ENCODE measurements at places on chromosomes 4 and X. TPM values are rescaled to one million over a fixed set of nuclear protein-coding genes. Genes with fewer than 3 reads are reported as not detected.

PF4V1 gene
- total RNA-seq: not detected

MAGEA10 gene
- total RNA-seq: 0.24 TPM

SLC9B1 gene
- total RNA-seq: 12.8 TPM

SMIM10 gene
- total RNA-seq: 13.2 TPM

MAGEB17 gene
- not detected for total RNA-seq

ADRA2C gene
- 0.96 TPM for total RNA-seq

ABLIM2 gene
- 0.96 TPM for total RNA-seq

IL3RA gene
- total RNA-seq: 4.1 TPM

TBCK gene
- 123 TPM for total RNA-seq

PABPC4L gene
- 17.6 TPM for total RNA-seq

IL21 gene
- total RNA-seq: 3.6 TPM

ITGB1BP2 gene
- 33.2 TPM for total RNA-seq

FREM3 gene
- 2.2 TPM for total RNA-seq

REPS2 gene
- total RNA-seq: 5.3 TPM

HTN1 gene
- total RNA-seq: 4.1 TPM

PAGE4 gene
- 2.6 TPM for total RNA-seq

RHOXF1 gene
- total RNA-seq: not detected

MMRN1 gene
- total RNA-seq: 17.8 TPM

Data from umbilical cord (tissue), 2 donors.